ENCODE measurements at places on chromosomes 11 and 22.

DNA sequence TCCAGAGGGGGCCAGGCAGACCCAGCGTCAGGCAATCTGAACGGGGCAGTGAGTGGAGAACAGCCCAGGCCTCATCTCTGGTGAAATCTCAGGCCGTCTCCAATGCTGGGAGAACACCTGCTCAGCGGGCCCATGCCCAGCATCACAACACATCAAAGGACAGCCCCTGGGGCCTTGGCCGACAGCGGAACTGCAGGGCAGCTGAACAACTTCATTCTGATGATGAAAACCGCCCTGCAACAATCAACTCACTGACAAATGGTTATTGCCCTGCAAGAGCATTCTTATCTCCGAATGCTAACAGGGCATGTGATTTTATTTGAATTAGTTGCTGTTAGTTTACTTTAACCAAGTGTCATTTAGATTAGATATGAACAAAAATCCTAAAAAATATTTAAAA lies 14.6 kb downstream of the CELSR1 start:
- no peak for DNase-seq

GRCh38 chr11:75815345-75816168 lies 547 bp downstream of the UVRAG start:
- DNase-seq, result peak; percentile 24

DNA sequence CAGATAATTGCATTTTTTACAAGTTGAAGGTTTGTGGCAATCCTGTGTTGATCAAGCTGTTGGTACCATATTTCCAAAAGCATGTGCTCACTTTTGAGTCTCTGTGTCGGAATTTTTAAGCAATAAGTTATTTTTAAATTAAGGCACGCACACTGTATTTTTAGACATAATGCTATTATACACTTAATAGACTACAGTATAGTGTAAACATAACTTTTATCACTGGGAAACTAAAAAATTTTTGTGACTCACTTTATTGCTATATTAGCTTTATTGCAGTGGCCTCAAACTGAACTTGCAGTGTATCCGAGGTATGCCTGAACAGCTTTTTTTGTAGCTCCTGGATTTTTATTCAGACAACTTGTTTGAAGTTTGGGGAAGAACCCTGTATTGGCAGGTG lies 31.3 kb upstream of the RRM1 start:
- no peak for DNase-seq

GRCh38 chr22:22022947-22023534 lies 40.5 kb upstream of the TOP3B start:
- no peak for DNase-seq

DNA sequence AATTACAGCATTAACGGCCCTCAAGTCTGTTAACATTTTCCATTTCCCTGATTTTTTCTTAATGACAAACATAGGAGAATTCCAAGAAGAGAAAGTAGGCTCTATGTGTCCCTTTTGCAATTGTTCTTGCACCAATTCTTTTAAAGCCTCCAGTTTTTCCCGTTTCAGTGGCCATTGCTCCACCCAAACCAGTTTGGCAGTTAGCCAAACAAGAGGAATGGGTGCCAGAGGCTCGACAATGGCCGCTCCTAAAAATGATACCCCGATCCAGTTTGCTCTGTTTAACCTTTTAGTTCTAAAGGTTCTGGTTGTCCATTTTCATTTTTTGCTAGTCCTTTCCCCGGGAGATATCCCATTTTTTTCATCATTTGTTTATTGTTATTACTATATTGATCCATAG lies 6.7 kb upstream of the DNAJB13 start:
- DNase-seq, result no peak

DNA sequence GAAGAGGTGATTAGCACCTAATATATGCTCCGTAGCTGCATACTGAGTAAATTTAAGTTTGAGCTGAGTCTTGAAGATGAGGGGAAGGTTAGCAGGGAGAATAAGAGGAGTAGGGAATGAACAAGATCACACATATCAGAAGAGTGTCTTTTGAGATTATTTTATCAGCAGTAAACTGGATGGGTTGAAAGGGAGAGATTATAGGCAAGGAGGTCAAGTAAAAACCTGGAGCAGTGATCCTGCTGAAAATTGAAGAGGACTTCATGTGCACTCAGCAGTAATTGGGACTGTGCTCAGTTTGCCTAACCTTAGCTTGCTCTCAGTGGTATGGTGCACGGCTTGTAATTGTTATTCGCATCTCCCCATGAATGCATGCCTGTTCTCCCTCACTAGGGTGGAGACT lies 79.5 kb upstream of the PICALM start:
- DNase-seq, result no peak

DNA sequence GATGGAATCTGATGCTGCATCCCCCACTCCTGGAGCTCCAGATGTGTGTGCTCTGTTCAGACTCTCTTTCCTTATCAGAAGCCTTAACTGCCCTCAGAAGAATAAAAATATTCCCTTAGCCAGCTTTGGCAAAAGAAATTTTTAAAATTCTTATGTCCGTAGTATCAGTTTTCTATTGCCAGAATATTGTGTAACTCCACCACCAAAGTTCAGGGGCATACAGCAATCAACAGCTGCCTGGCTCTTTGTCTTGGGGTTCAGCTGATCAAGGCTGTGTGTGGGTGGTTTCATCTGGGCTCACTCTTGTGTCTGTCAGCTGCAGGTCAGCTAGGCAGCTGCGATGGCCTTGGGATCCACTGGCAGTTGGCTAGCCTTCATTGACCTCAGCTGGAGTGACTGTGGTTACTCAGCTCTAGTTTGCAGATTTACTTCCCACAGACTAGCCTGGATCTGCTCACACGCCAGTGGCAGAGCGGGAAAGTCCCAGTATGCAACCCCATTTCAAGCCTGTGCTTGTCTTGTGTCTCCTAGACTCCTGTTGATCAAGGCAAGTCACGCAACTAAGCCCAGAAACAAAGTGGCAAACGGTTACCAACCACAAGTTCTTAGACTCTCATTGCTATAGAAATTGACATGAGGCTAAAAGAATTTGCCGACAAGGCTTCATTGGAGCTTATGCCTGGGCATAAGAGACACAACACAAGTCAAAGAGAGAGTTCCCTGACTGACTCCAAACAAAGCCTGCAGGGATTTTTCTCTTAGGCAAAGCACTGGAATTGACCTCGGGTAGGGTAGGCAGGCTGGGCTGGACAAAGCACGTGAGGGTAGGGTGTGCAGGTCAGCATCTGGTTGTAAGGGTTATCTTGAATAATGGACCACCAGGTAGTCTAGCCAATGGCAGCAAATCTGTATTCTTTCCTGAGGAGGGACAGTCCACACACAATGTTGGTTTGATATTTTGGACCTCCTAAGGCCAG lies 7.5 kb downstream of the TMEM138 start:
- DNase-seq, result no peak

DNA sequence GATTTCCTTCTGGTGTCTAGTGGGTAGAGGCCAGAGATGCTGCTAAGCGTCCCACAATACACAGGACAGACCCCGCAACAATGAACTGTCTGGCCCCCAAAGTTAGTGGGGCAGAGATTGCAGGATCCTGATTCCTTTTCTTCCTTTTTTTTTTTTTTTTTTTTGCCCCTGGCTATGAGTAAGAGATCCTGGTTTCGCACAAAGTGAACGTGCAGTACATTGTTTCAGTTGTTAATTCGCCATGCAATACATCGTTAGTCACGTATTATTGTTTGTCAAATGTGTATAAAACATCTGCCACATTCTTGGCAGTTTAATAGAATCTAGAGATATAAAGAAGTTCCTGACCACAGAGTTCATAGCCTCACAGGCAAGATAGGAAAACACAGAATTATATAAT lies 20.2 kb downstream of the ST3GAL4 start:
- no peak for DNase-seq

All from stimulated activated CD4-positive, alpha-beta T cell treated with anti-CD3 and anti-CD28 coated beads, Interleukin-1b, Interleukin-23, amount 100 ng/mL, for 1 hour (primary cell).